Muscle of leg (tissue), 16 donors: ENCODE measurements at places on chromosomes 3 and 15. TPM values are rescaled to one million over a fixed set of nuclear protein-coding genes. Genes with fewer than 3 reads are reported as not detected.

The GOLGA8T gene
- 0.27 TPM for total RNA-seq

The CTXN2 gene
- not detected for total RNA-seq

The SI gene
- total RNA-seq = not detected

The GOLGA8K gene
- total RNA-seq = 0.75 TPM

The LRRFIP2 gene
- total RNA-seq = 26.5 TPM

The GOLGA8N gene
- total RNA-seq = 9.2 TPM

The CSPG4 gene
- 76.7 TPM for total RNA-seq

The OXSR1 gene
- total RNA-seq = 25.5 TPM
